ENCODE measurements at places on chromosomes 12 and 14. TPM values are rescaled to one million over a fixed set of nuclear protein-coding genes. Genes with fewer than 3 reads are reported as not detected.

DNA sequence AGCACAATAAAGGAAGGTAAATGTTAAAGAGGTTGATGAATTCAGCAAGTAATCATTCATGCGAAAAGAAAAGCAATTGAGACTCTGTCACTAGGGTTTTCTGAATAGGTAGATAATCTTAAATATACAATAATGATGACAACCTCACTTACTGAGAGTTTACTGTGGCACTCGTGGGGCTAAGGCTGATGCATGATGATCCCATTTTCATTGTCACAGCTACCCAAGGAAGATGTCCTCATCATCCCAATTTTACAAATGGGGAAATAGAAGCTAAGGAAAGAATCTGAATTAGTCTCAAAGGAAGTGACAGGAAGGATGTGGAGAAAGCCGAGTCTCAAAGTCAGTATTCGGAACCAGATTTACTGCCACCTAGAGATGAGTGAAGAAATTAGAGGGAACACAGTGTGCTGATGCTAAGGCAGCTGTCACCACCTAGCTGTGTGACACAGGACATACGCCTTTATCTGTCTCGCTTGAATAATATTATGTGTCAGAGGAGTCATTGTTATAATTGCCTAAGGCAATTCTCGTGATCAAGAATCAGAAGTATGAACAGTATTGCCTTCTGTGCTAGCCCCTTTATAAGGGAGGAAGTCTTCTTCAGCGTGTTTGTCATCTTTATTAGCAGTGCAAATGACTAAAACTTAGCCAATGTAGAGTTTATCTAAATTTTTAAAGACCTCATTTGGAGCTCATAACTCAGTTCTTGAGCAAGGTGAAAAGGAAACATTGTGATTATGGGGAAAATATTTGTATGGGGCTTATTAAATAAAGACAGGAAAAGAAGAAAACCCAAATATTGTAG lies 63.2 kb downstream of the ERGIC2 start:
- H3K27ac ChIP-seq: no peak overlapping the region
- DNase-seq: no peak
- no peaks in the 10 kb centered on the region for H3K27me3 ChIP-seq
- no peaks in the 10 kb centered on the region for H3K36me3 ChIP-seq
- H3K4me1 ChIP-seq: peaks cover 7% of the 10 kb centered on the region
- H3K4me3 ChIP-seq: no peak overlapping the region

GRCh38 chr12:65653946-65654629 lies 170.2 kb upstream of the HMGA2 start:
- no peak overlapping the region for H3K4me3 ChIP-seq
- H3K4me1 ChIP-seq: peaks cover 41% of the 10 kb centered on the region
- no peaks in the 10 kb centered on the region for H3K36me3 ChIP-seq
- H3K27ac ChIP-seq: no peak overlapping the region

- peaks cover 88% of the 10 kb centered on the region for H3K4me1 ChIP-seq
- peak overlapping the region; percentile 97 for H3K27ac ChIP-seq
- no peaks in the 10 kb centered on the region for H3K27me3 ChIP-seq
- no peak overlapping the region for H3K4me3 ChIP-seq
Measured at GRCh38 chr12:13205809-13206559, 9.5 kb downstream of the EMP1 start.

The NPAS3 gene
- total RNA-seq: not detected

The CCDC177 gene
- not detected for total RNA-seq

- no peak overlapping the region for H3K27ac ChIP-seq
Measured at GRCh38 chr14:90828642-90829487, 12.6 kb upstream of the TTC7B start.

The TMTC1 gene
- total RNA-seq: not detected

DNA sequence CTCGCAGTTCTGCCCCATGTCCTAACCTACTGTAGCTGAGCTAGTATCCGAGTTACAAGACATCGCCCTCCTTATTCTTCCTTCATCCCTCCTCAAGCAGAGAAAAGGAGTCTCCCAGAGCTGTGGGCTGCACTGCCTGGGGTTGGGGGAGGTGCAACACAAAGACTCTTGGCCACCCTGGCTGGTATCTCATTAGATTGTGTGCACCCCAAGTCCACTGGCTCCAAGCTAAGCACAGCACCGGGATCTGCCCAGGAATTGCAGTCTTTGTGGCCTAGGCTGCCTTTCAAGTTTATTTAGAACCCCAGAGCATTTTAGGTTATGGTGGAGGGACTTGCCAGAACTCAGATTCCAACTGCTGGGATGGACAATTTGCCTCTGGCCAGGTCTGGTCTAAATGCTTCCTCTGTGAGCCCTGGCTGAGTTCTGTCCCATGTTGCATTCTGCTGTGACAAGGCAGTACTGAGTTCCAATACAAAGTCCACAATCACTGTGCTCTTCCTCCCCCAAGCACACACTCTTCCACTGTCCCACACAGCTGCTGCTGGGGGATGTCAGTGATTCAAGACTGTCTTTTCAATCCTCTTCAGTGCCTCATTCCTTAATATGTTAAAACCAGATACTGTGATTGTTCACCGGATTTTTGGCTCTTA lies 169.6 kb upstream of the CLEC14A start:
- H3K4me3 ChIP-seq: no peak overlapping the region
- no peaks in the 10 kb centered on the region for H3K36me3 ChIP-seq
- no peaks in the 10 kb centered on the region for H3K4me1 ChIP-seq
- DNase-seq: no peak

- H3K27ac ChIP-seq: no peak overlapping the region
- H3K36me3 ChIP-seq: no peaks in the 10 kb centered on the region
- peaks cover 20% of the 10 kb centered on the region for H3K4me1 ChIP-seq
Measured at GRCh38 chr14:96170961-96171592, 33.6 kb upstream of the BDKRB2 start.
